ENCODE measurements at places on chromosomes 1 and 21.

DNA sequence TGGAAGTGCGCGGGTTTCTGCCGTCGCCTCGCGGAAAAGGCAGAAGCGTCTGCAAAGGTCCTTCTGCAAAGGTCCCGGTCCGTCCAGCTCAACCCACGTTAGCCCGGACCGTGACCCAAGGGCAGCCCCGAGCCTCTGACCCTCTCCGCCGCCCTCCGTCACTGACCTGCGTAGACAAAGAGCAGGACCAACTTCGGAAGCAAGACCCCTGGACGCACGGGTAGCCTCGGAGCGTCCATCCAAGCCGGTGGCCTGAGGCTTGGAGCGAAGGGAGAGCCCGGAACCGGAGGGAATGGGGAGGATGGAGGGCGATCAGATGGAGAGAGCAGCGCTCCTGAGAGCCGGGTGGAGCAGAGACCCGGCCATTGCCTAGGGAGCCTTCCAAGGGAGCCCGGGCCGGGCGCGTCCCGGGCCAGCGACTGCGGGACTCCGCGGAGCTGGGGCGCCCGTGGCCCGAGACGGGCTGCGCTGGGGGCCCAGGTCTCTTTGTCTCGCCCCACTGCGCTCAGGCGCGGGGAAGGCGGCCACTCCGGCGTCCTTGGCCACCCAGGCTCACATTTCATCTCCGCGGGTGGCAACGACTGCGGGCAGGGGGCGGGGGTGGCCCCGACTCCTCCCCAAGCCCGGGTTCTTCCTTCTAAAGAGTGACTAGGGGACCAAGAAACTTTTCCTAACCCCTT is at the start of gene CYYR1:
Gene CYYR1, minus strand, starts transcription at position 585 of the 680 bp plus-strand sequence. Its CDS starts 346 bp downstream, at position 239.
- DNase-seq: no peak

- peak; percentile 81 for DNase-seq
Measured at GRCh38 chr1:202160377-202160940, at the start of gene PTPN7. PTPN7 (minus strand) TSS chr1:202160602; CDS start chr1:202159402, 1,200 bp downstream.

DNA sequence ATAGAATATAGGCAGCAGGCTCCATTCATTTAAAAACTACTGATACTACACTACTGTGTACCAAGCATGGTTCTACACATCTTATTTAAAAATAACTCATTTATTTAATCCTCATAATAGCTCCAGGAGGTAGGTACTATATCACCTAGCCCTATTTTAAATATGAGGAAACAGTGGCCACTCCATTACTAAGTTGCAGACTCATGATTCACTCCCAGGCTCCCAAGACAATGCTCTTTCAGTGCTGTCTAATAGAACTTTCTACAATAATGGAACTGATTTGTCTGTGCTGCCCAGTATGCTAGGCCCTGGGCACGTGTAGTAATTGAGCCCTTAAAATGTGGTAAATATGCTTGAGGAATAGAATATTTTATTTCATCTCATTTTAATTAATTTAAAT is 357.1 kb downstream of the LTN1 start:
- no peak for DNase-seq

- DNase-seq: no peak
Measured at GRCh38 chr1:219782311-219782710, 146.0 kb downstream of the SLC30A10 start.

- no peak for DNase-seq
Measured at GRCh38 chr1:34165422-34165921, 442 bp upstream of the CSMD2 start.
